ENCODE measurements at places on chromosomes 2 and 18. TPM values are rescaled to one million over a fixed set of nuclear protein-coding genes. Genes with fewer than 3 reads are reported as not detected.

- DNase-seq, result no peak
- H3K4me1 ChIP-seq, result no peaks in the 10 kb centered on the region
These were observed 261.2 kb downstream of the SPAG16 start for GRCh38 chr2:213545481-213545880.

DNA sequence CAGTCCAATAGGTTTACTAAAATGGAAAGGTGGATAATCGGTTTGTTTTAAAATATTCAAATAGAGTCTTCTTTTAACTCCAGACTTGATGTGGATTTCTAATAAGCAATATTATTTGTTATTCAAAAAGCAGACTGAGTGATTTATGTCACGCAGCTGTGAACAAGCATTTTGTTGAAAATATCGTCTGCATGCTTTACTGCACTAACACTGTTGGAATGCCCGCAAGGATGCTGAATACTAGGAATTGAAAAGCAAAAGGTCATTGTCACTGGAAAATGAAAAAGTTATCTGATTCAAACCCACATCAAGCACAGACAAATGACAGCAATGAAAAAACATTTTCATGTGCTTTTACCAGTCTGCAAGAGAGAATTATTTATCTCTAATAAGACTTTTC, 31.1 kb downstream of the CHN1 start:
- H3K27ac ChIP-seq, result no peak overlapping the region
- peaks cover 5% of the 10 kb centered on the region for H3K4me1 ChIP-seq
- no peaks in the 10 kb centered on the region for H3K27me3 ChIP-seq

DNA sequence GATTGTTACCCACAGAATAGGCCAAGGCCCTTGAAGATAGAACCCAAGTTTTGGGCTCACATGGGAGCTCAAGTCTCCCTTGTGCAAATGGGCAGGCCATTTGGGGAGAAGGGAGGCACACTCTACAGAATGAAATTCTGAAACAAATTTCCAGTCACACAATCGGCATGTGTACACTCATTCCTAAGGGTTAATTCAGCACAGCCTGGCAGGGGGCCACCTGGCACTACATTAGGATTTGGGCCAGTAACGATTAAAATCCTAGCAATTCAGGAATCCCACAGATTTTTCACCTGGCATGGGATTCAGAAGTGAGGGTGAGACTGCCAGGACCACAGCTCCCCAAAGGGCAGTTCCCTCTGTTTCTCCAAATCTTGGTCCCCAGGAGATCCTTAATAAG, 46.4 kb downstream of the BMP10 start:
- no peak overlapping the region for H3K27ac ChIP-seq
- H3K36me3 ChIP-seq, result peaks cover 41% of the 10 kb centered on the region
- H3K27me3 ChIP-seq, result no peaks in the 10 kb centered on the region
- no peak for DNase-seq
- no peak overlapping the region for H3K4me3 ChIP-seq

GRCh38 chr18:2913398-2914005, 66.7 kb downstream of the EMILIN2 start:
- peaks cover 16% of the 10 kb centered on the region for H3K4me1 ChIP-seq
- H3K27me3 ChIP-seq, result no peaks in the 10 kb centered on the region
- H3K4me3 ChIP-seq, result no peak overlapping the region
- no peak overlapping the region for H3K27ac ChIP-seq

ABCB11 gene
- total RNA-seq, result not detected

TANK gene
- 48.6 TPM for total RNA-seq

GRCh38 chr18:69889009-69889408, 58.7 kb downstream of the CD226 start:
- DNase-seq, result peak; percentile 38
- H3K4me3 ChIP-seq, result no peak overlapping the region
- H3K27ac ChIP-seq, result peak overlapping the region; percentile 12
- peaks cover 69% of the 10 kb centered on the region for H3K4me1 ChIP-seq
- H3K36me3 ChIP-seq, result peaks cover 31% of the 10 kb centered on the region

TSPYL6 gene
- total RNA-seq, result not detected

DNA sequence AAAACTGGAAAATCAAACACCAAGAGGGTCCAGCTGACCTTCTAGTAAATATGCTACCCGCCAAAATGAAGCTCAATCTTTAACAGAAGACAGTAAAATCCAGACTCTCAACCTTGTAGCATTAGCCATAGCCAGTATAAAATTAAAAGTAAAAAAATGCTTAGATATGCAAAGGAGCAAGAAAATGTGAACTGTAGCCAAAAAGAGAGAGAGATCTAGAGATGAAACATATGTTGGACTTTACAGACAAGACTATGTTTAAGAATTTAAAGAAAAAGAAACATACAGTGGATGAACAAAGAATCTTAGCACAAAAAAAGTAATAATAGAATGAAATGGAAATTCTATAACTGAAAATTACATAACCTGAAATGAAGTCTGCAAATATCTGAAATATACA, 344.5 kb downstream of the LRATD1 start:
- H3K27ac ChIP-seq, result no peak overlapping the region
- peaks cover 10% of the 10 kb centered on the region for H3K27me3 ChIP-seq
- H3K36me3 ChIP-seq, result no peaks in the 10 kb centered on the region
- no peak for DNase-seq
- H3K4me1 ChIP-seq, result peaks cover 3% of the 10 kb centered on the region

SLC9A4 gene
- 0.10 TPM for total RNA-seq

GRCh38 chr18:51654488-51655326, 457.2 kb upstream of the MEX3C start:
- H3K36me3 ChIP-seq, result no peaks in the 10 kb centered on the region
- no peak for DNase-seq
- no peak overlapping the region for H3K27ac ChIP-seq
- no peak overlapping the region for H3K4me3 ChIP-seq
- peaks cover 14% of the 10 kb centered on the region for H3K27me3 ChIP-seq

IL18RAP gene
- 15.1 TPM for total RNA-seq

GRCh38 chr2:68909793-68910674, 38.8 kb upstream of the BMP10 start:
- no peaks in the 10 kb centered on the region for H3K36me3 ChIP-seq
- H3K27me3 ChIP-seq, result no peaks in the 10 kb centered on the region
- H3K4me3 ChIP-seq, result no peak overlapping the region
- H3K4me1 ChIP-seq, result peaks cover 34% of the 10 kb centered on the region
- H3K27ac ChIP-seq, result peak overlapping the region; percentile 68
- DNase-seq, result peak; percentile 92

DNA sequence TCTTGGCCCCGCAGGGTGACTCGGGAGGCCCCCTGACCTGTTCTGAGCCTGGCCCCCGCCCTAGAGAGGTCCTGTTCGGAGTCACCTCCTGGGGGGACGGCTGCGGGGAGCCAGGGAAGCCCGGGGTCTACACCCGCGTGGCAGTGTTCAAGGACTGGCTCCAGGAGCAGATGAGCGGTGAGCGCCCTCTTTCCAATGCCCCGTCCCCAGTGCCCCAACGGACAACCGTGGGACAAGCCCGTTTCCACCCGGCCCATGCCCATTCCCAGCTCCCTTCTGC, 2.6 kb upstream of the CHRND start:
- H3K36me3 ChIP-seq, result no peaks in the 10 kb centered on the region
- no peak overlapping the region for H3K4me3 ChIP-seq
- H3K27me3 ChIP-seq, result peaks cover 45% of the 10 kb centered on the region

Measured in activated naive CD4-positive, alpha-beta T cell treated with anti-CD3 and anti-CD28 coated beads for 36 hours (primary cell).